ENCODE measurements at places on chromosomes 3 and 15. TPM values are rescaled to one million over a fixed set of nuclear protein-coding genes. Genes with fewer than 3 reads are reported as not detected.

Gene SCAANT1
- 1.8 TPM for total RNA-seq

DNA sequence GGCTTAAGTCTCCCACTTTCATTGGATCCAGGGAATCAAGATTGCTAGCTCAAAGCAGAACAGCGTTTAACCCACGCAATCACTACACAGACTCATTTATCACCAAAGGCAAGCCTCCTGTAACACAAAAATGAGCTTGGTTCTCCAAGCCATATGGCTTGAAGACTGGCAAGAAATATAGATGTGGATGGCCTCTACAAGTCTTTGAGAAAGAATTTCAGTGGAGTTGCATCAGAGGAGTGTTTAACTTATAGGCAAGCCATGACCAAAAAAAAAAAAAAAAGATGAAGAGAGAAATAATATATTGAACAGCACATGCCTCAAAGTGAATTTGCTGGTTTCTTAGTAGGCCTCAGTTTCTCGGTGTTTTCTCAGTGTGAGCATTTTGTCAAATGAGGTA is 27.3 kb downstream of the PDZRN3 start:
- no peak for DNase-seq
- H3K4me1 ChIP-seq = no peaks in the 10 kb centered on the region
- H3K4me3 ChIP-seq = no peak overlapping the region
- no peaks in the 10 kb centered on the region for H3K36me3 ChIP-seq
- no peaks in the 10 kb centered on the region for H3K27me3 ChIP-seq

Gene CLCN2
- total RNA-seq = 6.8 TPM

- H3K27me3 ChIP-seq = no peaks in the 10 kb centered on the region
- H3K4me3 ChIP-seq = peak overlapping the region; percentile 99
- no peak for DNase-seq
- H3K27ac ChIP-seq = peak overlapping the region; percentile 98
These were observed 691 bp downstream of the SENP7 start for GRCh38 chr3:101512396-101512645.

- DNase-seq = no peak
- H3K27ac ChIP-seq = no peak overlapping the region
- peaks cover 2% of the 10 kb centered on the region for H3K36me3 ChIP-seq
- no peak overlapping the region for H3K4me3 ChIP-seq
These were observed 48.5 kb downstream of the HACD2 start for GRCh38 chr3:123536153-123536895.

DNA sequence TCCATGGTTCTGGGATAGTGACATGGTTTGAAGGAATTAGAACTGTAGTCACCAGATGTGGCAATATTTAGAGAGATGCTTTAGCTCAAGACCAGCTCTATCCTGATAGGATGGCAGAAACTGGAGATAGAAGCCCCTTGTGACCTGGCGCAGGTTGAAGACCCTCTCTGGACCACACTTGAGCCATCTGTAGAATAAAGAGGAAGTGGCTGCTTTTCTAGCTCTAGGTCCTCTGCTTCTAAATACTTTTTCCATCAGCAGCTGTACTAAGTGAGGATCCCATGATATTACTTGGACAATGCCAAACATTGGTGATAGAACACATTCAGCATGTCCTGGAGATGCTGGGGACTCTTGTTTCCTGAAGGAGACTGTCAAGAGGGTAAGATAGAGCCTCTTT is 172.6 kb downstream of the PDCD6IP start:
- H3K27me3 ChIP-seq = no peaks in the 10 kb centered on the region
- no peak overlapping the region for H3K4me3 ChIP-seq
- no peak overlapping the region for H3K27ac ChIP-seq
- DNase-seq = no peak

- H3K4me3 ChIP-seq = no peak overlapping the region
- H3K4me1 ChIP-seq = peaks cover 9% of the 10 kb centered on the region
- H3K36me3 ChIP-seq = peaks cover 3% of the 10 kb centered on the region
- H3K27ac ChIP-seq = peak overlapping the region; percentile 22
These were observed 47.7 kb upstream of the C2CD4B start for GRCh38 chr15:62212741-62213140.

GRCh38 chr15:93066224-93066681 is 22.8 kb downstream of the RGMA start:
- H3K27me3 ChIP-seq = peaks cover 28% of the 10 kb centered on the region
- no peaks in the 10 kb centered on the region for H3K36me3 ChIP-seq
- no peak overlapping the region for H3K4me3 ChIP-seq
- no peaks in the 10 kb centered on the region for H3K4me1 ChIP-seq
- H3K27ac ChIP-seq = no peak overlapping the region

DNA sequence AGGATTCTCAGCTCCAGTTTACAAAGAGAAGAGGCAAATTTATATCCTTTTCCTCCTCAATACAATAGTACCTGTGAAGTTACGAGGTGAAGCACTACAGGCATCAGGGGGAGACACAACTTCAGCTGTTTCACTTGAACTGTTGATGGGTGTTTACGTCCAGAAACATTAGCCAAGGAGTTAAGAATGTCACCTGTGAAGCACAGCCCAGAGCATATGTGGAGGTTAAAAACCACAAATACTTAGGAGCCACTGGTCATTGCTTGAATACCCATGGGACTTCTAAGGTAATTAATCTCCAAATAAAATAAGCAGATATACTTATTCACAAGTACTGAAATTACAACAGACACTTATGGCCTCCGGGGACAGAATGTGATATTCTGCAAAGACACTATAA is 246.5 kb downstream of the ULK4 start:
- no peaks in the 10 kb centered on the region for H3K27me3 ChIP-seq
- no peaks in the 10 kb centered on the region for H3K4me1 ChIP-seq
- H3K4me3 ChIP-seq = no peak overlapping the region
- DNase-seq = no peak
- no peak overlapping the region for H3K27ac ChIP-seq
- no peaks in the 10 kb centered on the region for H3K36me3 ChIP-seq

Gene SCN11A
- 0.11 TPM for total RNA-seq

Gene LYZL4
- not detected for total RNA-seq

Gene MEGF11
- not detected for total RNA-seq

GRCh38 chr3:94069194-94069813 is 6.4 kb downstream of the NSUN3 start:
- H3K36me3 ChIP-seq = peaks cover 51% of the 10 kb centered on the region
- H3K27ac ChIP-seq = peak overlapping the region; percentile 7
- no peak for DNase-seq
- H3K27me3 ChIP-seq = no peaks in the 10 kb centered on the region

Gene ROPN1
- total RNA-seq = not detected

- H3K4me3 ChIP-seq = no peak overlapping the region
- DNase-seq = no peak
- no peak overlapping the region for H3K27ac ChIP-seq
- H3K27me3 ChIP-seq = no peaks in the 10 kb centered on the region
- H3K4me1 ChIP-seq = peaks cover 4% of the 10 kb centered on the region
These were observed 15.1 kb downstream of the DUSP7 start for GRCh38 chr3:52041118-52041731.

Gene CCDC54
- total RNA-seq = not detected

Gene RETNLB
- total RNA-seq = not detected

Data from activated naive CD8-positive, alpha-beta T cell treated with anti-CD3 and anti-CD28 coated beads, Interleukin-2, amount 10 ng/mL, durations not matched to agents 7 days and 5 days (primary cell).